ENCODE measurements at places on chromosomes 6 and 20.

GRCh38 chr6:25363427-25363826 is 84.3 kb downstream of the CARMIL1 start:
- H3K4me3 ChIP-seq: no peak overlapping the region
- no peak overlapping the region for H3K27ac ChIP-seq
- peaks cover 15% of the 10 kb centered on the region for H3K4me1 ChIP-seq
- H3K27me3 ChIP-seq: peaks cover 3% of the 10 kb centered on the region
- no peak for DNase-seq
- H3K36me3 ChIP-seq: no peaks in the 10 kb centered on the region

DNA sequence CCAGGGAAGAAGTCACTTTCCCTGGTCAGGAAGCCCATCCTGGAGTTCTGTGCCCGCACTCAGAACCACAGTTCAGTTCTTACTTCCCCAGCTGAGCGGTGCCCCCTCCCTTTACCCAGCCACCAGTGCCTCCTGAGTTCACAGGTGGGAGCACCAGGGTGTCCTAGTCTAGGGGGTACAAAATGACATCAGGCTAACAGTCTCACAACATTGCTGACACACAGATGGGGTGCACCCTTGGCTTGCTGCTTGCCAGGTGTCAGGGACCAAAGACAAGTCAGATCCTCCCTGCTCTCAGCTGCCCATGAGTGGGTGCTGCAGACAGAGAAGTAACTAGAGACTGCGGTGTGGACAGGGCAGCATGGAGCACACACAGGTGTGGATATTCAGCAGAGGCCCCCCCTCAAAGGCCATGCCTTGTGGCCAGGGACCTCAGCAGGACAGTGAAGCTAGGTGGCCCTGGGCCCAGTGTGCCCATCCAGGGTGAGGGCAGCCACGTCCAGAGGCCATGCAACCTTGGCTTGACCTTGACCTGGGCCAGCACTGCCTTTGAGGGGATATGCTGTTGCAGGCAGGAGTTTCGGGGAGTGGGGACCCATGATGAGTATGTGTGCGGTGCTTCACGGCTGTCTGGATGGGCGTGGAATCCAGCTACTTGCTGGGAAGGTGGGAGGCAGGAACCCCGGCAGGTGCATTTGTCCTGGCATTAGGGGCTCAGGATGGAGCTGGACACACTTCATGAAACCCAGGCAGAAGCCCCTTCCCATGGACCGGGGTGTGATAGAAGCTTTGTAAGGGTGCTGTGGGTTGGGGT is 110.4 kb upstream of the FRMD1 start:
- DNase-seq: no peak
- H3K4me3 ChIP-seq: no peak overlapping the region
- H3K27me3 ChIP-seq: no peaks in the 10 kb centered on the region
- H3K27ac ChIP-seq: no peak overlapping the region

GRCh38 chr6:116667623-116668022 is 943 bp downstream of the ZUP1 start:
- H3K36me3 ChIP-seq: no peaks in the 10 kb centered on the region
- no peak for DNase-seq
- H3K27me3 ChIP-seq: peaks cover 3% of the 10 kb centered on the region
- H3K27ac ChIP-seq: peak overlapping the region; percentile 55

DNA sequence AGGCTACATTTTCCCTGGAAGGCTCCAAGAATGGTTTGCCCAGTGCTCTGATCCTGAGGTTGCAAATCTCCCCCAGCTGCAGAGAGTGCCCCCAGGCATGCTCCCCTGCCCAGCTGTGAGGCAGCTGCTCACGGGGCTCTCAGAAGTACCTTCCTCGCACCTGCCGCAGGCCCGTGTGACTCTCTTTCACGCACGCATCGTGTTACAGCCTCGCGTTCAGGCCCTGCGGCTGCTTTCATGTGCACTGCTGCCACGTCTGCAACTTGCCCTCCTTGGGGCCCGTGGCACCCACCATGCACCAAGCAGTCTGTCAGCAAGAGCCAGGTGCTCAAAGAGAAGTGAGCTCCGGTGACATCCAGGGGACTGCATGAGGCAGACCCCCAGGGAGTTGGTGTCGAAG is 28.6 kb upstream of the SPO11 start:
- no peaks in the 10 kb centered on the region for H3K36me3 ChIP-seq
- no peak overlapping the region for H3K4me3 ChIP-seq
- DNase-seq: no peak

- no peak for DNase-seq
- no peaks in the 10 kb centered on the region for H3K36me3 ChIP-seq
- no peak overlapping the region for H3K27ac ChIP-seq
- no peaks in the 10 kb centered on the region for H3K27me3 ChIP-seq
- peaks cover 5% of the 10 kb centered on the region for H3K4me1 ChIP-seq
Measured at GRCh38 chr6:89597988-89598387, 40.6 kb downstream of the LYRM2 start.

- DNase-seq: peak; percentile 42
- H3K27me3 ChIP-seq: no peaks in the 10 kb centered on the region
- no peaks in the 10 kb centered on the region for H3K36me3 ChIP-seq
- H3K27ac ChIP-seq: no peak overlapping the region
- no peak overlapping the region for H3K4me3 ChIP-seq
Measured at GRCh38 chr6:131694832-131695426, 6.3 kb downstream of the OR2A4 start.

GRCh38 chr6:30450909-30451841 is 38.1 kb upstream of the HLA-E start:
- H3K27ac ChIP-seq: no peak overlapping the region
- no peaks in the 10 kb centered on the region for H3K36me3 ChIP-seq
- peak; percentile 72 for DNase-seq
- peak overlapping the region; percentile 30 for H3K4me3 ChIP-seq
- H3K27me3 ChIP-seq: peaks cover 56% of the 10 kb centered on the region

GRCh38 chr6:137801352-137802114 is 65.5 kb upstream of the TNFAIP3 start:
- H3K27ac ChIP-seq: no peak overlapping the region
- H3K4me3 ChIP-seq: no peak overlapping the region
- peaks cover 42% of the 10 kb centered on the region for H3K4me1 ChIP-seq
- no peak for DNase-seq

DNA sequence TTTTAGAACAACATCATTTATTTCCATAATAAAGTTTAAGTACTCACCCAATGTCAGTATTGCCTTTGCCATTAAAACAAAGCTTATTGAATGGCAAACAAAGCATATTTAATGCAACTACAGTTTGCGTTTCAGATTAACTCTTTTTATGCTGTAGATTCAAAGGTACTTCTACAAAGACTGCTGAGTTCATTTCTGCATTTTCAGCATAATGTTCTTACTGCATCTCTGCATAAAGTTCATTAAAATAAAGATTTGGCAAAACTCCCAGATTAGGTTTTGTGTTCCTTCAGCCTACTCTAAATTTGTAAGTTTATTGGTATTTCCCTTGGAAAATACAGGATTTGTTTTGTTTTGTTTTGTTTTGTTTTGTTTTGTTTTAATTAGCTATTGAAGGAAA is 359.4 kb downstream of the ADGRB3 start:
- no peak overlapping the region for H3K4me3 ChIP-seq
- no peaks in the 10 kb centered on the region for H3K27me3 ChIP-seq
- H3K4me1 ChIP-seq: no peaks in the 10 kb centered on the region
- no peak overlapping the region for H3K27ac ChIP-seq
- no peak for DNase-seq

GRCh38 chr6:75158176-75158575 is 47.7 kb downstream of the COL12A1 start:
- H3K36me3 ChIP-seq: no peaks in the 10 kb centered on the region
- DNase-seq: no peak
- H3K27ac ChIP-seq: no peak overlapping the region
- no peak overlapping the region for H3K4me3 ChIP-seq
- no peaks in the 10 kb centered on the region for H3K4me1 ChIP-seq

GRCh38 chr20:1062334-1063010 is 55.9 kb upstream of the PSMF1 start:
- no peaks in the 10 kb centered on the region for H3K4me1 ChIP-seq
- H3K36me3 ChIP-seq: no peaks in the 10 kb centered on the region
- no peak overlapping the region for H3K4me3 ChIP-seq
- DNase-seq: no peak
- H3K27ac ChIP-seq: no peak overlapping the region

- H3K4me3 ChIP-seq: no peak overlapping the region
- no peaks in the 10 kb centered on the region for H3K36me3 ChIP-seq
- DNase-seq: no peak
- H3K4me1 ChIP-seq: no peaks in the 10 kb centered on the region
- no peaks in the 10 kb centered on the region for H3K27me3 ChIP-seq
Measured at GRCh38 chr6:72040111-72040510, 153.8 kb downstream of the RIMS1 start.

DNA sequence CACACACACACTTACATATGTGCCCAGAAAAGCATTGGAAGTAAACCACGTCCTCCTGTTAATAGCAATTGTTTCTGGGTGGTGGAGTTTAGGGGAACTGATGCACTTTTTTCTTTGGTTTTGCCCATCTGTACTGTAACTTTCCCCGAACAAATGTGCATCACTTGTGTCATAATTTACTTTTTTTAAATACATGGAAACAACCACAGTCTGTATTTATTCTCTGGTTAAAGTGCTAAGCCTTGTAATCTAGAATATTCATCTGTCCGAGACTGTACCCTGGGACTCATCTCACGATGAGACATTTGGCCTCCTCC is 61.5 kb upstream of the CD93 start:
- DNase-seq: no peak
- H3K4me1 ChIP-seq: peaks cover 80% of the 10 kb centered on the region
- H3K27me3 ChIP-seq: no peaks in the 10 kb centered on the region
- peak overlapping the region; percentile 49 for H3K27ac ChIP-seq
- H3K4me3 ChIP-seq: no peak overlapping the region

DNA sequence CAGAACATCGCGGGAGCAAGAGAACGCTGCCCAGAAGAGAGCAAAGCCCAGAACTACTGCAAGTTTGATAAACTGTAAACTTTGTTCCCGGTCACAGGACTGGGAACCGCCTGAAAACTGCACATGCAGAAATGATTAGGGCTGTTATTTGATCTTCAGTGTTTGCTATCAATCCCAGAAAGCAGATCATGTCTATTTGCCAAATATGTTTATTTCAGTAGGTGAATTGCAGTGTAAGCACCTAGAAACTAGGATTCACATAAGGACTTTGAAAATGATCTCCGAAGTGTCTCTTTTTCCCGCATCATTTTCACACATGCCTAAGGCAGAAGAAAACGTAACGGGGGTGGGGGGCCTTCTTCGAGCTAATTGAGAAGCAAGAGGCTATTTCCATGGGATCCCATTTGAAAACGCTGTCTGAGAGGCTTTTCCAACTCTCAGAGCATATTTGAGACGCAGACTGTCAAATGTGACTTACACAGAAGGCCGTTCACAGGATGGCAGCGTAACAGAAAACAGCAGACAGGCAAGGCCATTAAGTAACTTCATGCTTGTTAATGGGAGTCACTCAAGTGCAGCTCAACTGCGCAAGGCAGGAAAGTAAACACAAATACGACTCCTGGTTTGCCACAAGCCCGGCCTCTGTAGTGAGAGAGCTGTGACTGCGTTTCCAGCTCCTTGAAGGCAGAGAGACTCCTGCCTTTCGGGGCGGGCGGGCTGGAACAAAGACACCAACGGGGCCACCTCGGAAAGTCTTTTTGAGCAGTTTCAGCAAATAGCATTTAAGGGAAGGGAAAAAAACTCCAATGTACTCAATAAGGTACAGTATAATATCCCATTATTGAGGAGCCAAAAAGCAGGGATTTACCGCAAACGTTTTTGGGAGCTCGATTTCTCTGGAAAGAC is 144.7 kb upstream of the ZNF217 start:
- no peaks in the 10 kb centered on the region for H3K36me3 ChIP-seq
- H3K4me3 ChIP-seq: no peak overlapping the region
- H3K27ac ChIP-seq: no peak overlapping the region
- DNase-seq: no peak
- H3K27me3 ChIP-seq: no peaks in the 10 kb centered on the region

DNA sequence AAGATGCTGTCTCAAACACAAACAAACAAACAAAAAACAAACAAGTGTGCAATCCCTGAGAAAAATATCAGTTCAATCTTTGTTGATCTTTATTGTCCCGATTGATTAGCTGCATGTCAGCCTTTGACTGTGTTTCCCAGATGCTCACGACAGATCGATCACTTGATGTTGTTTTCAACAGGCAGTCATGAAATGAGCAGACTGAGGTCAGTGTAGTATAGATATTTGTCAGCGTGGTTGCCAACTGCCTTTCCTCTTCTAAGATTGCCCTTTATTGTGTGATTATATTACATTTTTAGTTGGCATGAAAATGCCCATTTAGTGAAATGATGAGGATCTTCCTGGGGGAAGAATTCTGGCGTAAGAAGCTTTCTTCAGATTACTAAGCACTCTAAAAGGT is 25.6 kb downstream of the UTRN start:
- no peak for DNase-seq
- H3K27me3 ChIP-seq: no peaks in the 10 kb centered on the region
- peaks cover 21% of the 10 kb centered on the region for H3K36me3 ChIP-seq
- H3K27ac ChIP-seq: no peak overlapping the region

GRCh38 chr6:153207006-153207405 is 75.9 kb upstream of the RGS17 start:
- no peaks in the 10 kb centered on the region for H3K36me3 ChIP-seq
- no peak overlapping the region for H3K27ac ChIP-seq
- H3K4me1 ChIP-seq: peaks cover 42% of the 10 kb centered on the region
- no peaks in the 10 kb centered on the region for H3K27me3 ChIP-seq
- DNase-seq: no peak
- no peak overlapping the region for H3K4me3 ChIP-seq

DNA sequence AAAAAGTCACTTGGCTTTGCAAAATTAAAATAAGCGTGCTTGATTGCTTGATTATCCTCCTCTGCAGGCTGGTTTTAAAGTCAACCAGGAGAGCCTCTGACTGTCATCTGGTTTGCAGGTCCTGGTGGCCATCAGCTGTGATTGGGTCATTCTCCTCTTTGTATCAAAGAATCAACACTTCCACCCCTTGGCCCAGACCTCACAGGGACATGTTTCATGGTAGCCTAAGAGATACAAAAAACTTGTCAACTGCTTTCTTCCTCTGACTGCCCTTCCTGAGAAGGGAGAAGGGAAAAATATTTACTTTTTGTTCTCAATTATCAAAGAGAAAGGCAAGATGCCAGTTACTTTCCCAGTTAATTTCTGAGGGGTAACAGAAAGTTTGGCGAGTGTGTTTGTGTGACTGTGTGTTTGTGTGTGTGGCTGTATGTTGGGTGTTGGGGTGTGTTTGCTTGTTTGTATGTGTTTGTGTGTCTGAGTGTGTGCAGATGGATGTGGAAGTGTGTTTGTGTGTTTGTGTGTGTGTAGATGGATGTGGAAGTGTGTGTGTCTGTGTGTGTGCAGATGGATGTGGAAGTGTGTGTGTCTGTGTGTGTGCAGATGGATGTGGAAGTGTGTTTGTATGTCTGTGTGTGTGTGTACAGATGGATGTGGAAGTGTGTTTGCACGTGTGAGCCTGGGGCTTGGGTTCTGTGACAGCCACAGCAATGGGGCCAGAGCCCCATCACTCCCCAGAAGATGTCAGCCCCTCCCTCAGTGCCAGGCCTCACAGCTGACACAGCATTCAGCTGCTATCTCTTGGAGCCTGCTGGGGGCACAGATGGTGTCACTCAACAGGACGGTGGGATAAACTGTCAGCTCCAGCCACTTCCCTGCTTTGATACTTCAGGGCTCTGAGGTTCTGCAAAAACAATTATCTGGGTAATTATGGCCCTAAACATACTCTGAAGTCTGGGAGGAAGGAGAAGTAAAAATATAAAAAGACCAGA is 98.6 kb upstream of the RNF24 start:
- H3K27ac ChIP-seq: peak overlapping the region; percentile 72
- DNase-seq: peak; percentile 76

- H3K36me3 ChIP-seq: no peaks in the 10 kb centered on the region
- H3K4me3 ChIP-seq: no peak overlapping the region
- H3K27ac ChIP-seq: no peak overlapping the region
- DNase-seq: no peak
Measured at GRCh38 chr6:30394139-30394538, 49.2 kb downstream of the RPP21 start.

All from DND-41 (cell line).